ENCODE measurements at places on chromosomes 3 and 15.

GRCh38 chr15:60000113-60000823, 3.8 kb upstream of the FOXB1 start:
- no peak for DNase-seq

DNA sequence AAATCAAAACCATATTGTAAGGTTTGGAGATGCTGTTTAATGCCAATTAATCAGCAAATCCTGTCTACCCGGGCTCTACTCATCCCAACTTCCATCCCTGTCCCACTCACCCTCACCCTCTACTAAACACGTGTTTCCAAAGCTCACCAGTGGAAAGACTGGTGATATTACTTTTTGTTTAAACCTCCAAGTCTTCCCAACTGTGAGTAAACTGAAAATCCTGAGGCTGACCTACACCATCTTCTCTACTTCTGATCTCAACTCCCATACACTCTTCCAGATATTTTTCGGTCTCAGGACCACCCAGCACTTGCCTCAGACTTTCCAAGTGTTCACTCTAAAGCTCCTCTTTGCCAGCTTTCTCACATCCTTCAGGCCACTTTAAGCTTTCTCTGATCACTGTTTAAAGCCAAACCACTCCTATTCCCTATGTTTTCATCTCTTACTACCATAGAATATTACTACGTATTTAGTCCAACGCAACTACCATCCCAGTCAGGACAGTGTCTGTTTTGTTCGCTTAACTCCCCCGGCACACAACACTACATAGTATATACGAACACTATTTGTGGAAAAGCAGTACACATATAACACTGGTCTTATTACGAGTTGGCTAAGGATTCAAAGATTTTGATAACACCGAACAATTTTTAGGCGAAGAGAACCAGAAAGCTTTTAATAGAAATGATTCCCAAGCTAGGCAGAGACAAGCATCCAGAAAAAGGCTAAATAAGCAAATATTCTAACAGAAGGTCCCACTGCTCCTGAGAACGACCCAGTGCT, 684 bp downstream of the RPL4 start:
- no peak for DNase-seq

- DNase-seq = no peak
Measured at GRCh38 chr3:39322936-39323335, 6.6 kb upstream of the CCR8 start.

GRCh38 chr3:181103605-181104004, 114.1 kb upstream of the DNAJC19 start:
- no peak for DNase-seq

- DNase-seq = no peak
Measured at GRCh38 chr15:65233696-65234095, 22.4 kb upstream of the CILP start.

DNA sequence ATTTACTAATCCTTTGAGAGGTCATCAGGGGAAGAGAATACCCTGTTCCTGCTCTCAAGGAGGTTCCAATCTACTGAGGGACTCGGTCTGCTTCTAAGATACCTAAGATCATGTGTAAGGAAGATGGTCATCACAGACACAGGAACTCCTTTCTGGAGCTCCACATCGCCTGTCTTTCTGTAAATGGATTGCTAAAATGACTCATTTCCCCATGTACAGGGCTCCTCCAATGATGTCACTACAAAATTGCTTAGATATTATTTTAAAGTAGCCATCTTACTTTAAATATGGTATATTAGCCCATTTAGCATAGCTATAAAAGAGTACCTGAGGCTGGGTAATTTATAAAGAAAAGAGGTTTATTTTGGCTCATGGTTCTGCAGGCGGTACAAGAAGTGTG, 206.1 kb upstream of the PROK2 start:
- no peak for DNase-seq

GRCh38 chr3:195184716-195185421, 86.1 kb downstream of the XXYLT1 start:
- DNase-seq = no peak

GRCh38 chr3:115518100-115518852, 105.0 kb upstream of the GAP43 start:
- peak; percentile 91 for DNase-seq

GRCh38 chr15:29114221-29115092, 155.2 kb downstream of the NSMCE3 start:
- no peak for DNase-seq

- no peak for DNase-seq
Measured at GRCh38 chr3:149954812-149955211, 15.9 kb downstream of the PFN2 start.

GRCh38 chr3:4712109-4712508, 219.0 kb downstream of the ITPR1 start:
- peak; percentile 54 for DNase-seq

GRCh38 chr3:87044846-87045245, 53.9 kb upstream of the VGLL3 start:
- no peak for DNase-seq

DNA sequence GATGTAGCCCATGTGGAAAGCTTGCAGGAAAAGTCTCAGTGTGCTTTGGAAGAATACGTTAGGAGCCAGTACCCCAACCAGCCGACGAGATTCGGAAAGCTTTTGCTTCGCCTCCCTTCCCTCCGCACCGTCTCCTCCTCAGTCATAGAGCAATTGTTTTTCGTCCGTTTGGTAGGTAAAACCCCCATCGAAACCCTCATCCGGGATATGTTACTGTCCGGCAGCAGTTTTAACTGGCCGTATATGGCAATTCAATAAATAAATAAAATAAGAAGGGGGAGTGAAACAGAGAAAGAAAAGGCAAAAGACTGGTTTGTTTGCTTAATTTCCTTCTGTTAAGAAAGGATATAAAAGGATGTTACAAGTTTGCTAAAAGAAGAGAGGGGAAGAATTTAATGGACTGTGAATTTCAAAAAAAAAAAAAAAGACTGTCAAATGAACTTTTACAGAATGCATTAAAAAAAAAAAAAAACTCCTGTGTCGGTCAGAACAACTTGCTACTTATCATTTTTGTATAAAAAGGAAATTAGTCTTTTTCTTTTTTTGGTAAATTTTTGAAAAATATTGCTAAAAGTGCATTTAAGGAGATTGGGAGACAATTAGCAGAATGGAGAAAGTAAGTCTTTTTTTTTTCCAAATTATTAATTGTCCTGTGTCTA, 7.0 kb downstream of the NR2F2 start:
- DNase-seq = peak; percentile 33

GRCh38 chr3:185423178-185423577, 60.2 kb downstream of the MAP3K13 start:
- DNase-seq = no peak

GRCh38 chr3:18302517-18302916, 122.6 kb downstream of the SATB1 start:
- DNase-seq = peak; percentile 5

- no peak for DNase-seq
Measured at GRCh38 chr15:66476535-66476934, 21.0 kb downstream of the SNAPC5 start.

- no peak for DNase-seq
Measured at GRCh38 chr3:127954640-127955039, 39.6 kb downstream of the KBTBD12 start.

GRCh38 chr3:73608456-73609314, 16.1 kb downstream of the PDZRN3 start:
- DNase-seq = no peak

GRCh38 chr3:192904632-192905289, 12.9 kb downstream of the MB21D2 start:
- peak; percentile 33 for DNase-seq

DNA sequence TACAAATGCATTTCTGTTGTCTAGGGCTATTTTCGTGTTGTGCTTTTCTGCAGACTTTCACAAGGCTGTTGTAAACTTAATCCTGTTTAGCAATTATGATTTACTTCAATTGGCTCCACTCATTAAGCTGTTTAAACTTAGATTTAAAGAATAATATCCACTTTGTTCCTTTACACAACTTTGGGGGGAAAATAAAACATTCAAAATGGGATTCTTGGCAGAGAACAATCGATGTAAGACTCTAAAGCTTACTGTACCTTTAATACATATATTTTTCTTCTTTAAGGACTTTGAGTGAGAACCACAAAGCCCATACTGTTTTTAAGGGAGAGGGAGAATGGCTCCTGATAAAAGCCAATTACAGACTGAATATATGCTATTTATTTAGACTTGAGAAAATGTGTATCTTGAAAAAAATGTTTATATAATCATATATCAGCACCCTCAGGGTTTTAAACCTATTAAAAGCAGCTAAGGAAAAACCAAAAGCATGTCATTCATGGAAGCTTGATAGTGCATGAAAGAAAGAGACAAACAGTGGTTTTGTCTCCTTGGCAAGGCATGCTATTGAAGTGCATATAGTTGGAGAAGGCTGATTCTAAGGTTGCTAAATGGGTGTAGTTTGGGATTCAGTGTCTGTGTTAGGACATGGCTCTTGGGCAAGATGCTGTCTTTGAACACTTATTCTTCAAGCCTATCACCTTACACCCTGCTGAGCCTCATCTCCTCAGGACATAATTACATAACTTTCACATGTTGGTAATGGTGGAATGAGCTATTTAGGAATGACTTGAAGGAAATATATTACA, 293.4 kb upstream of the TBC1D5 start:
- DNase-seq = no peak

DNA sequence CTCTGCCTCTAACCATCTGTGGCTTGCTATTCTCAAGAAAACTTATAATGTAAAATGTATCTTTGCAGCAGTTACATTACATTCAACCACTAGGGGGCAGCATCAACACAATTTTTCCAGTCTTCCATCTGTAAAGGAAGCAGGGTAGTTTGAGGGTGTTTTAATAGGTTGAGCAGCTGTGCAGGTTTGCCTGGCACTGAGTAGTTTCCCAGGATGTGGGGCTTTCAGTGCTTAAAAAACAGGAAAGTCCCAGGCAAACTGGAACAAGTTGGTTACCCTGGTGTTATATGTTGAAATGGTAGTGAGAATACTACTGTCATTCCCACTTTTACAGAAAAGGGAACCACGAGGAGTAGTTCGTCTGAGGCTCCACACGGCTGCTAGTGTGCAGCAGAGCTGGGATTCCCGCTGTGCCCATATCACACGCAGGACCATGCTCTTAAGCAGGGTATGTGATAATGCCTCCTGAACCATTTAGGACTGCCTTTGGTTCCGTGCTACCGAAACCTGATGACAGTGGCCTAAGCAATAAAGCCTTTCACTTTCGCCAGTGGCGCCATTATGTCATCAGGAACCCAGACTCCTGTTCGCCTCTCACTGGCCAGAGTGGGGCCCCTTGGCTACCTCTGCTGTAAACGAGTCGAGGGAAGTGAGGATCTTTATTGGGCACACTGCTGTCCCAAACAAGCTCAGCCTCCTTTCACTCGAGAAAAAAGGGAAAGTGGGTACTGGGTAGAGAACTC, 64.7 kb upstream of the ZBTB38 start:
- peak; percentile 86 for DNase-seq

- DNase-seq = no peak
Measured at GRCh38 chr15:84926491-84927230, 42.2 kb downstream of the SLC28A1 start.

DNA sequence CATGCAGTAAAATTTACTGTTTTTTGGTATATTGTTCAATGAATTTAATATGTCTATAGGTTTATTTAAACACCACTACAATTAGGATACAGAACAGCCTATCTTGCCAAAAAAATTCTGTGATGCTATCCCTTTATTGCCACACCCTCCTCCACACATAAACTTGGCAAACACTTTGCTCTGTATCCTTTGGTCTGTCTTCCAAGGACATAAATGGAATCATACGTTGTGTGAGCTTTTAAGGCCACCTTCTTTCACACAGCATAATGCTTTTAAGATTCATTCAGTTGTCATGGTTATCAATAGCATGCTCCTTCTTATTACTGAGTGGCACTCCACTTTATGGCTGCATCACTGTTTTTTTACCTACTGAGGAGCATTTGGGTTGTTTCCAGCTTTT, 71.5 kb downstream of the CERS3 start:
- peak; percentile 62 for DNase-seq

DNA sequence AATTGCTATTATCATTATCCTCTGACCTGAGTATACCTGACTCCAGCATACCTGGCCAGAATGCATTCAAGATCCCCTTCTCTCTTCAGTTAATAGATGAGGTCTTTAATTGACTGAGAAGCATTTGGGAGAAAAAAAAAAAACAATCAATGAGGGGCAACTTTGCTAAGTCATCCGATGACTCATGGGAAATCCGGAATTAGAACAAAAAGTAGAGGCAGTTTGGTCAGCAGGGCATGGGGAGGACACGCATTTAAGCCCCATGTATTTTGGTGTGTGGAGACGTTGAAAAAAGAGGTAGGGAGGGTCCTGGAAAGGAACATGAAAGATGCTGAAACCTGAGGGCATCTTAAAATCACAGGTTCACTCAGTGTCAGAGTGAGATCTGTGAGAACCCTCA, 256.2 kb downstream of the RORA start:
- DNase-seq = peak; percentile 67

DNA sequence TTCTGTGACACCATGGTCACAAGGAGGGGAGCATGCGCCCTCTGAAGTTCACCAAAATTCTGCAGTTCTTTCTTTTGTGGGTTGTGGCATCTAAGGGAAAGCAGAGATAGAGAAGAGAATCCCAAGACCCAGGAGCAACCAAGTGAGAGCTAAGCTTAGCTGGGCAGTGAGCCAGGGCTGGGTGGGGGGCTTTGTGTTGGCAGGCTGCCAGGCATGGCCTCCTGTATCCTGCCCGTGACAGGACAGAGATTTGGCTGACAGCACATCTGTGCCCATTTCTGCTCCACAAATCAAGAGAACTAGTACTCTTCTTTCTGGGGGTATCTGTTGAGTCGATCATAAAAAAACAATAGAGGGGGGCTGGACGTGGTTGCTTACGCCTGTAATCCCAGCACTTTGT, 66.2 kb downstream of the NMNAT3 start:
- no peak for DNase-seq

GRCh38 chr3:4953119-4953518, 26.1 kb upstream of the BHLHE40 start:
- DNase-seq = peak; percentile 60

- DNase-seq = peak; percentile 16
Measured at GRCh38 chr3:117063930-117064329, 354.4 kb downstream of the TUSC7 start.

- DNase-seq = no peak
Measured at GRCh38 chr3:48470286-48470685, 23.7 kb downstream of the ATRIP start.

DNA sequence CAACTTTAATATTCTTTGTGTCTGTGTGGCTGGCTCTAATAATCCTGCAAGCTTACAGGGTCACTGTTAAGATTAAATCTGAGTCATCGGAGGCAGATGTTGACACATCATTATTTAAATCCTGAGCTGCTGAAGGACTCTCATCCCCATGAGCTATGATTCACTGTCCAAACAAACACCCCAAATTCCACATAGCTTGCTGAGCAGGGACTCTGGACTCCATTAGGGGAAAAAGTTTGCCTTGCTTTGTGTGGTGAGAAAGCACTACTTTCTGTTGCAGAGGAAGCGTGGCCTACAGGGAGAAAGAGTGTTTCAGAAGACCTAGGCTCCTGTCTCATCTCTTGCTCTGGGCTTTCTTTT, 213.7 kb downstream of the PDCD6IP start:
- DNase-seq = peak; percentile 96
